Activated CD8-positive, alpha-beta memory T cell treated with anti-CD3 and anti-CD28 coated beads for 4 hours (primary cell): ENCODE measurements at places on chromosomes 11 and 22.

GRCh38 chr22:23518376-23519187, 61.5 kb downstream of the IGLL1 start:
- no peak for DNase-seq

- no peak for DNase-seq
These were observed 221.4 kb downstream of the BLID start for GRCh38 chr11:121894581-121894980.

DNA sequence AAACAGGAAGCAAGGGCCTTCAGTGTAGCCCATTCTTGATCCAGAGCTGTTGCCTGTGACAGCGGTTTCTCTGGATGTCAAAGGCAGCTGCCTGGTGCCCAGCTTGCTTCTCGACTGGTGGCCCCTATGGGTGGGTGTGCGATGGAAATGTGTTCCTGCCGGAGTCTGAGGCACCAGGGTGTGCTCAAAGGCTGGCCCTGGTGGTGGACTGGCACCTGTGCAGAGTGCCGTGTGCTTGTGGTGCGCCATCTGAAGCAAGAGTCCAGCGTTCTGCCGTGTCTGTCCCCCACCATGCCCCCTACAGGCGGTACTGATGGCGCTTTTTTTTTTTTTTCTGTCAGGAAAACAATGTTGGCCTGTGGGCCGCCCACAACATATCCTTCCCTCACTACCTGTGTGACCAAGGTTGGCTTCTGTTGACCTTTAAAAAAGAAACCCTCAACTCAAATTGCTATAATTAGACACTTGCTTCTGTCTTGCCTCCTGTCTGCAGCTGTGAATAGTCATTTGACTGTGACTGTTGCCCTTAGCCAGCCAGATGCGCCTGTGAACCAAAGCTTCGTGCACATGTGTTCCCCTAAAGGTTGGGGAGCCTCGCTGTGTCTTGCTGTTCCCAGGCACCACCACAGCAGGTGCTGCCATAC, 4.7 kb upstream of the RANBP1 start:
- DNase-seq, result no peak

- DNase-seq, result no peak
These were observed 16.6 kb downstream of the RTN4RL2 start for GRCh38 chr11:57476757-57477506.

- no peak for DNase-seq
These were observed 7.0 kb downstream of the LGR4 start for GRCh38 chr11:27465629-27466028.

DNA sequence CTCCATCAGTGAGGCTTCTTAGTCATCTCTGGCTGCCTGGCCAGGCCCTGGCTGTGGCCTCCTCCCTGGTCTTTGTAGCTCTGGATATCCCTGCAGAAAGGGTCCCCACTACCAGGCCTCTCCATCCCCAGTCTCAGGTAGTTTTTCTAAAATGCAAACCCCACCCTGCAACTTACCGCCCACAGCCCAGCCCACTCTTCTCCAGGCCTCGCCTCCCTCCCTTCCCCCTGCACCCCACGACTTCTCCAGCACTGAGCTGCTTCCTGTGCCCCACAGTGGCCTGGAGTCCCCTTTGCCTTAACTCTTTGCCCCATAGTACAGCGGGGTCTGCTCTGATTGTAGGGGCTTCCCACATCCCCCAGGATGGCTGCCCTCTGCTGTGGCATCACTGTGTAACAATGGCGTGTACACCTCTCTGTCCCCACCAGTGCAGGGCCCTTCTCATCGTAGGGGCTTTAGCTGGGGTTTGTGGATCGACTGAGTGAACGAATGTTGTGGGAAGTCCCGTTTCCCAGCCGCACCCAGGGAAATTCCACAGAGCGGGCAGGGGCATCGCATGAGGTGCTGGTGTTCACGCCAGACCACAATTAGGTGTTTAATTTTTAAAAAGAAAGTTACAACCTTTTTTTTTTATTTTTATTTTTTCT, 111.6 kb downstream of the BCR start:
- no peak for DNase-seq

GRCh38 chr22:21101877-21102638, 56.3 kb downstream of the LRRC74B start:
- no peak for DNase-seq

DNA sequence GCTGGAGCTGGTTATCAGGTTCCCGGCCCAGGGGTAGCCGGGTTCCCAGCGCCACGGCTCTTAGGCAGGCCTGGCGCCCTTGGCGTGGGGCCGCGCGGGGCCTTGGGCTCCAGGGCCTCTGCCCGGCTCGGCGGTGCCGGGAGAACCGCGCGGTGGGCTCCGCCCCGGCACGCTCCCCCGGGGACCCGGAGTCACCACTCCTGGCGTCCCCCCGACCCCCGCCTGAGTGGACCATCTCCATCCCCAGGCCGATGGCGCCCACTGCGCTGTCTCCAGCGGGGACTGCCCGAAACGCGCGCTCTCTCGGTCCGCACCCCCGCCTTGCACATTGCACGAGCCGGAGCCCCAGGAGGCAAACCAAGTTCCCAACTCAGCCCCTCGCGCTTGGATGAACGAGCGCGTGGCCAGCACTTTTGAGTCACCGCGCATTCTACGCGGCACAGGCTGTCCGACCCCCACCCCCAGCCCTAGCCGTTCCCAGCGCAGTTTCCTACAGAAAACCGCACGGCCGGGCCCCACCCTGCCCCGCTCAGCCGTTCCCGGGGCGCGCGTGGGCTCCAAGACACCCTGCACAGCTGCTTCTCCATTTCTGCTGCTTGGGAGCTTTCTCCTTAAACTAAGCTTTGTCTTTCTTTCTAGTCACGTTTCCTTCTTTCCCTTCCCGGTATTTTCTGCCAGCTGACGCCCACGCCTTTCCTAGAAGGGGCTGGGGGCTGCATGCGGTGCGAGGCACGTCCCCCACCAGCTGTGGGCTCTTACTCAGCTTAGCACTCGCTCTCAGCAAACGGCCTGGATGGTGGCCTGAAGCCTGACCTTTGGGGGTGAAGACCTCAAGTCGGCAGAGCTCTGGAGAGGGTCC, 650 bp upstream of the CHID1 start:
- no peak for DNase-seq

DNA sequence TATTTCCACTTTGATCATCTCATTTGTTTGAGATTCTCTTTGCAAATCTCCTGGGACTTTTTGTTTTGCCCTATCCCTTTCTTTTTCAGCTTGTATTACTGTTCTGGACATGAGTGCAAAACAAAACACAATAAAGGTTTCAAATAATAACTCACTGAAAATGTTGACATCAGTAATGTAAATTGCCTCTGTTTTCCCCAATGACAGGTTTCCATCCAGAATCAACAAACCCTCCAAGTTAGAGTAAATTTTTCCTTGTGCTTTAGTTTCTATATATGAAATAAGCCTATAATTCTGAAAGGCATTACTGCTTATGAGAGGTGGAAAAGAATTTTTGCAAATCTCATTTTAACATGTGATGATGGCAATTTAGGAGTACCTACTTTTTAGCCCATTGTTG, 187.0 kb upstream of the ANO3 start:
- DNase-seq, result no peak

DNA sequence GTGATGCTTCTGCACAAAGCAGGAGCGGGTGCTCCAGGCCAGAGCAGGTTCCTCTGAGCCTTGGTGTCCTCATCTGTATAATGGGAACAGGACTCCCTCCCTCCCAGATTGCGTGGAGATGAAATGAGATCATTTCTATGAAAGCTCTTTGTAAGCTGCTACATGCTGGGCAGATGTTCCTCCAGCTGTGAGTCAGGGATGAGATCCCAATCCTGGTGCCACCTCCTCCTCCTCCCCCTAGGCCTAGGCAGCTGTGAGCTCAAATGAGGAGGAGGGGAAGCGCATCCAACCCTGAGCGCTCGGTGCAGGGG, 7.0 kb upstream of the CABP2 start:
- DNase-seq, result no peak

DNA sequence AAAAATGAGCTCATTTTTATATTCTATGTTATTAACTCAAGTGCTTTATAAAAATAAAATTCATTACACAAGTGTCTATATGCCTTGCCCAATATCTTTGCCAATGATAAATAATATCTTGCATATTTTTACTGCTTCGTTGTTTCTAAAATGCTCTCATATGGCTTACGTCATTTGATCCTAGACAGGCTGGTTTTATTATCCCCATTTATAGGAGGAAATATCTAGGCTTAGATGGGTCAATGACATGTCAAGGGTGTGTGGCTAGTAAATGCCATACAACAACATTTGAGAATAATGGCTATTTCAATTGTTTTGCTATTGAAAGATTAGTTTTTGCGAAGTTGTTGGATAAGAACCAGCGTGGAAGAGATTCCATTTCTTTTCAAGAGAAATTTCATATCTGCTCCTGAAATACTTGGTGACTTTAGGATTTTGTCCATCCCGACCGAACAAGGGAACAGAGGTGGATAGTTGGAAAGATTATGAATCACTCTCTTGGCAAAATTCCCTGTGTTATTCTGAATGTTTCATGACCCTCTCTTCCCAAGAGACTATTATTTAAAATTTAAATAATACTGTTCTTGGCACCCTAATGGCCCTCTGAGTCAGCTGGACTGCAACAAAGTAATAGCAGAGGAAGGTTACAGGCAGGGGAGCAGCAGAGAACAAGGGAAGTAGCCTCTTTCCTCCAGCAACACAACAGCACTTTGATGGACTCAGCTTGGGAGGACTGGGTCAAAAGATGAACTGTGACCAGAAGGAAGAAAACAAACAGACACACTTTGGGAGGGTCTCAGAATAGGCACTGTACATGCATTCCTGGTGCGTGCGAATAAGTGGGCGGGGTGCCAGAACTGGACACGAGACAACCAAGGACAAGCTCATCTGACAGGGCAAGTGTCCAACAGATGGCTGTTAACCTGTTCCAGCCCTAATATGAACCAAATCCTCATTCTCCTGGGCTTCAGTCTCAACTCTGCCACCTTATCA, 94.5 kb downstream of the ME3 start:
- DNase-seq, result no peak
